ENCODE measurements at places on chromosomes 1 and 21.

DNA sequence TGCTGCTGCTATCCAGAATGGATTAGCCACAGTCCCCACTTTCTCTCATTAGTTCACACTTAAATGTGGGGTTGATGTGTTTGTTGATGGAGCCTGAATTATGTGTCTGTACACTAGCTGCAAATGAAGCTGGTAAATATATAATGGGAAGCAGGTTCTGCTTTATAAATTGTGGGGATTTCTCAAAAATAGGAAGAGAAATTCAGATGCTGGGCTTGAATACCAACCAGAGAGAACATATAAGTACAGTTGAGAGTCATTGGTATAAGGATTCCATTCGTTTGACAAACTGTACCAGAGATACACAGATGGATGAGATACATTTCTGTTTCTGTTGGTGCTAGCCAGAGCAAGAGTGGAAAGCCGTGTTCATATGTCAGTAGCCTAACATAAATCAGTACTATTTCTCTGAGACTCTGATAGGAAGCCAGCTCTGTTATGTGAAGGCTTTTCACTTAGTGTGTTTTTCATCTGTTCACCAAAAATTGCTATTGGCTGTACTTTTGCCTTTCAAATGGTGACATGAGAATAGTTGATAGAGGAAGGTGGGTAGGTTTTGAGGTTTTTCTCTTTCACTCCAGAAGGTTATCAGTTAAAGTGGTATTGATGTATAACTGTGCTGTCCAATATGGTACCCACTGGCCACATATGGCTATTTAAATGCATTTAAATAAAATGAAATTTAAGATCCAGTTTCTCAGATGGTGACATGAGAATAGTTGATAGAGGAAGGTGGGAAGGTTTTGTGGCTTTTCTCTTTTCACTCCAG lies 15.6 kb downstream of the SMG7 start:
- no peak for DNase-seq

- no peak for DNase-seq
These were observed 285.9 kb upstream of the C1orf87 start for GRCh38 chr1:60359431-60359830.

- no peak for DNase-seq
These were observed 520.7 kb upstream of the CAMK1G start for GRCh38 chr1:209062863-209063262.

- no peak for DNase-seq
These were observed 136.0 kb upstream of the NGF start for GRCh38 chr1:115473986-115474565.

DNA sequence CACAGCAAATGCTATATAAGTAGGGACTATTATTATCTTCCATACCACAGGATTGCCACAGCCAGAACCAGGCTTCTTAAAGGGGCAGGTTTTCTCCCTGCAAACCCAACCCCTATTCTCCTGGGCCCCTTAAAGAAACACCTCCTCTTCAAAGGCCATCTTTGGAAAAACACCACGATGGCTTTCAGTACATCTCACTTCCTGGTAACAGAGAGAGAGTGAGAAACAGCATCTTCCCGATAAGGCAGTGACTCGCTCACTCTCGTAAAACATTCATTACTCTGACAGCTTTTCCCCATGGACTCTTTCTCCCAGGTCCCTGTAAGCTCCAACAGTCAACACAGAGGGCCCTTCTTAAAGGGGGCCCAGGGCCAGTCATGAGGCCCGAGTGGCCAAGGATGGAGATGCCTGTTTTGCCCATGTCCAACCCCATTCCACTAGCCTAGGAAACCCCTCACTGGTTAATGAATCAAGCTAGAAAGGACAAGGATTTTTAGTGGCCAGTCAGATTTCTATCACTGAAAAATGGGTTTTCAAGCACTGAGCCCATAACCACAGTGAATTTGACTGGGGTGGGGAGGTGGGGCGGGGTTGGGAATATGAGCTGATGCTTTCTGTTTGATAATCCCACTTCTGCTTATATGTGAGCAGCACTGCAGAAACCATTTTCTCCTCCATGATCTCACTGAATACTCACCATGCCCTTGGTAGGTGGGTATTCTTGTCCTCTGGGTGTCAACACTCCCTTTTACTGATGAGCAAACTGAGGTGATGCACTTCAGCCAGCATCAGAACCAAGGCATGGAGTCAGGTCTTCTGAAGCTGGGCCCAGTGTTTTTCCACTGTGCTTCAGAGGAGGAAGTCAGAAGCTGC lies 3.6 kb upstream of the NAV1 start:
- DNase-seq, result no peak

DNA sequence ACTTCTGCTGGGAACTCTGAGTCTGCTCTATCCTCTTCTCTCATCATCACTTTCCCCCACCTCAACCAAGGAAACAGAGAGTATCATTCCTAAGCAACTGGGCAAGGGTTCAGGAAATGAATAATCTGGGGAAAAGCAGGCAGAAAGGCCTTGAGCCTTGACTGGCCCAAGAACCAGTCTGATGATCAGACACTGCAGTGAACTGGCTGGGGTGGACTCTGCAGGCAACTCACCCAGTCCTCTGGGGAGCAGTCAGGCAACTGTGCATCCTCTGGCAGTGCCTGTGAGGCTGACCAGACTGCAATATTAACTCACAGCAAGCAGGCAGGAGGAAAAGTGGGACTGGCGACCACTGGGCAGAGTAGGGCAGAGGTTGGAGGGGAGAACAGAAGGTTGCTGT lies 991 bp downstream of the ANKRD35 start:
- DNase-seq, result no peak

DNA sequence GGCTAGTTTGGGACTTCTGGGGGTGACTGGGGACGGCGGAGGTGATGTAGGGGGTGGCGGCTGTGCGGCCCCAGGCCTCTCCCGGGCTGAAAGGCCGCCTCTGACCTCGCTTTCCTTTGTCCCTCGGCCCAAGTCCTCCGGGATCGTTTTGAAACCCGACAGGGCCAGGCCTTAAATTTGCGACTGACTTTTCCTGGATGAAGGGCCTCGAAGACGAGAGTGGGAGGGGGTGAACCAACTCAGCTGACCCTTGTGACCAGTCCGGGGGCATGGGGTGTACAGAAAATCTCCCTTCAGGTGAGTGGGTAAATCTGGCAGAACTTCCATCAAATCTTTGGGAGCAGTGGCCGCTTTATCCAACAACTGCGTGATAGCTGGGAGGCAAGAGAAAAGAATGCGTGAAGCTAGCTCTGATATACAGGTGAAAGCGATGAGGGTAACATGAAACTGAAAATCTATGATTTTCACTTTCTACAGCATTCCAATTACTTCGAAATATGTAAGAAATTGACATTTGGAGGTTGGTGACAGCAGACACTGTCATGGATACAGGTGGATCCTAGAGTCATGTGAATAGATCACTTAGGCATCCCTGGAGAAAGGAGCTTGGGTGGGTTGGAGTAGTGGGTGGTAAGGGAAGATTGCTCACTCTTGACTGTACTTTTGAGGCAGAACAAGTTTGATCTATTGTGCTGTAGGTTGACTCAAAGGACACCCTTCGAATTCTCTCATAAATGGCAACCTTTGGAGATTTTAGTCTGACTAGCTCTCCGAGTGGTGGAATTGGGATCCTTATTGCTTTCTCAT lies 885 bp downstream of the AHCYL1 start:
- no peak for DNase-seq

- no peak for DNase-seq
These were observed at the start of gene PTPN7 for GRCh38 chr1:202160377-202160940. TSS of gene PTPN7 (minus strand) at chr1:202160602. CDS start at chr1:202159402, 1,200 bp downstream.

DNA sequence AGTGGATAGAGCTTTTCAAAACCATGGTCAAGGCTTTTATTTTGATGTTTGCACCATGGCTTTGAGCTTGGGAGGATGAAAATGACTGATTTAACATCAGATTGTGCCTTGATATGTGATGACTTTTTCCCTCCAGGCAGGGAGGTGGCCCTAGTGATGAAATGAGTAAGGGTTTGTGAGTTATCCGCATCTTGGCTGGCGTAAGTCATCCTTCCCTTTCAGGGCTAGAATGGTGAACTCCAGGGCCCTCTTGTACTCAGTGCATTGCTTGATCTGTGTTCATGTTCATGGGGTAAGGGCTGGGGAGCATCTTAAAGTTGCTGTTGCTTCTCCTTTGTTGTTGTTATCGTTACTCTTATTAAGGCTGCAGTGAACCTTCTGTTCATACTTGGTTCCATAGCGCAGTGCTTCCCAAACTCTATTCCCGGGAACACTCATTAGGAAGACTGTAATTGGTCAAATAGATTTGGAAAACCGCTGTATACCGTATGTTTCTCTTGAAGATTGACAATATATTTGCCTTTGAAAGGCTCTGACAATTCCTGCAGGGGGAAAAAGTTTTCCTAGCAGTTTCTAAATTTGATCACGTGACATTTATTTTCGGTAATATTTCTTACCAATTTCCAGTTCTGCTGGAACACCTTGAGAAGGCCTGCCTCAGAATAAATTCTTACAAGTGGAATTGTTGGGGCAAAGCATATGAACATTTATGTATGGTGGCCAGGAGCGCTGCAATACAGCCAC lies 23.1 kb downstream of the GPR137B start:
- DNase-seq, result no peak

DNA sequence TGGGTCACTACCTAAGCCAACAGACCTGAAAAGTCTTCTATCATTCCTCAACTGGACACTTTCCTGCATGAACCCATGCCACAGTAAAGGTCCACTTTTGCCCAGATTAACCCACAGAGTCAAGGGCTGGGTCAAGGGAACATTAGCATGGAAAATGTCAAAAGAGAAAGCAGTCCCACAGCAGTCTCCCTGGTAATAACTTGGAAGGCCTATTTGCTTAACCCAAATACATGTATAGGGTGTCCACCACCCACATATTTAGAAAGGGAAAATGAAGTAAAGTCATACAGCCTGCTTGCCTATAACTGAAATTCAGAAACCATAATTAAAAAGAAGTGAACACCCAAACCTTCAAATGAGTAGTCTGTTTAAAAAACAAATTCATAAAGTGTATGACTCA lies 16.1 kb upstream of the HSD3B1 start:
- DNase-seq, result no peak

- DNase-seq, result no peak
These were observed 16.3 kb downstream of the VASH2 start for GRCh38 chr1:212966616-212967015.

GRCh38 chr1:41097105-41097504 lies 75.6 kb upstream of the SLFNL1 start:
- no peak for DNase-seq

GRCh38 chr1:207964195-207964966 lies 53.5 kb upstream of the CD34 start:
- DNase-seq, result no peak

DNA sequence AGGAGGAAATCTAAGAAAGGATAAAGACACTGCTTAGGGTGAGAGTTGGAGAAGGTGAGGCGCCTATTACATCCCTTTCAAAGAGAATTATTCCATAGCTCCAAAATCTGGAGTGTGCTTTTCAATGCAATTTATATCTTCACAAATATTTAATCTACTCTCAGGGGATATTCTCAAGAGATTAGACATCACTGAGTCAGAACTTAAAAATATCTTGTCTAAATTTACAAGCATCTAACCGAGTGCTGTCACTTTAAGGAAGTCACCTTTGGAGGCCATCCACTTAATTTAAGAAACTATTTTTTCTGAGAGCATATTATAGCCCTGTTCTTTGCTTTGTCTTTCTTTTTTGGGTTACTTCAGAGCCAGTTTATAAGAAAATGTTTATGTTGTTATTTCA lies 134.6 kb downstream of the TNFSF18 start:
- no peak for DNase-seq

GRCh38 chr1:4108758-4109627 lies 208.9 kb upstream of the C1orf174 start:
- no peak for DNase-seq

GRCh38 chr1:47995306-47996050 lies 1.7 kb downstream of the TRABD2B start:
- no peak for DNase-seq

DNA sequence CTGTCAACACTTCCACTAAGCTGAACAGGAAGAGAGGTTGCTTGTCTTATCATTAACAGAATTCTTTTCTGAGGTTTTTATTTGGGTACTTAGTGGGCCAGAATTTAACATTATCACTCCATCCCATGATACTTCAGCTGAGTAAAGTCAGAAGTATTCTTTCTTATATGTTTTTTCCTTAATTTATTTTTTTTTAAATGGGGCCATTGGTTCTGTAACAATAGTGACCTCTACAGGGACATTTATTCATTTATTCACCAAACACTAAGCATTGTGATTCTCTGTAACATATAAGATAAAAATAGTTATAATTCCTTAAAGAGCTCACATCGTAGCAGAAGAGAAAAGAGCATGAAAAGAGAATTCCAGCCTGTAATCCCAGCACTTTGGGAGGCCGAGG lies 9.8 kb downstream of the GREM2 start:
- DNase-seq, result no peak

DNA sequence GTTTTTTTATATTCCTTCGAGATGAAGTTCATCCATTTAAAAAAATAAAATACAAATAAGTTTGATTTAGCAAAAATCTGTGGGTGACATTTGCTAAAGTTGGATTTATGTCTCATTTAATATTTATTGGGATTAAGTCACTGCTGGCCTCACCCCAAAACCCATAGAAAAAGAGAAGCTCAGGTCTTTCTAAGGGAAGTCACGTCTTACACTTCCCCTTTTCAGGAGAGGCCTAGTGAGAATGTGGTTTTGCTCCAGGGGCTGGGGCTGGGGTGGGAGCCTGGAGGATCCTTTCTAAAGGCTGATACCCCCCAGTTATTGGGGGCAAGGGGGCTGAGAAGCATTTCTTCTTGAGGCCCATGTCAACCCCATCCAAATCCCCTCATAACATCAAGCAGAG lies 300.3 kb downstream of the DSCAM start:
- no peak for DNase-seq

- no peak for DNase-seq
These were observed 145.8 kb upstream of the TMPRSS15 start for GRCh38 chr21:18549214-18549905.

- DNase-seq, result no peak
These were observed 82.5 kb downstream of the DESI2 start for GRCh38 chr1:244735404-244735803.

DNA sequence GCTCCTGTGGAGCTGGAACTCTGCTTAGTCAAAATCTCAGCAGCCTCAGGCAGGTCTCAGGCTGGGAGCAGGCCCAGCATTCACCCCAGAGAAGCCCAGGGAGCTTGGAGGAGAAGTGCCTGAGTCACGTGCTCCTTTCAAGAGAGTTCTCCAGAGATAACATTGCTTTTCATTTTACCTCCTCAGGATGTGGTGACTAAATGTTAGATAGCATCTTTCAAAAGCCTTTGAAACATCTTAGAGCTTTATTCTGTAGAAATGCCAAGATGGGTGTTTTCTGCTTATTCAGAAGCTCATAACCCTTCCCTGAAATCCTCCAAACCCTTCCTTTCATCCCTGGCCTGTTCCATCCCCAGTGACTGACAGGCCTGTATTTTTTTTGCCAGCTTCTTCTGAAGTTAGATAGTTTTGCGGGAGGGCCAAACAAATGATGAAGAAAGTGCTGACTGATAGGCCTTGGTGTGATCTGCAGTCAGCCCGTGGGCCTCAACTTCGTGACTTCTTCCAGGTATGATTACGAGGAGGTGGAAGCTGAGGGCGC lies 58.0 kb downstream of the PGM1 start:
- no peak for DNase-seq

GRCh38 chr1:175968486-175969172 lies 225.2 kb upstream of the TNR start:
- DNase-seq, result no peak

- DNase-seq, result peak; percentile 78
These were observed 48.0 kb downstream of the SMYD2 start for GRCh38 chr1:214328770-214329469.

Data from NCI-H345 (cell line).